Stimulated activated CD8-positive, alpha-beta memory T cell treated with anti-CD3 and anti-CD28 coated beads, Interleukin-7, amount 100 ng/mL, for 1 hour (primary cell): ENCODE measurements at places on chromosomes 3 and 15.

- no peak for DNase-seq
Measured at GRCh38 chr3:154361099-154361498, 36.8 kb upstream of the DHX36 start.

DNA sequence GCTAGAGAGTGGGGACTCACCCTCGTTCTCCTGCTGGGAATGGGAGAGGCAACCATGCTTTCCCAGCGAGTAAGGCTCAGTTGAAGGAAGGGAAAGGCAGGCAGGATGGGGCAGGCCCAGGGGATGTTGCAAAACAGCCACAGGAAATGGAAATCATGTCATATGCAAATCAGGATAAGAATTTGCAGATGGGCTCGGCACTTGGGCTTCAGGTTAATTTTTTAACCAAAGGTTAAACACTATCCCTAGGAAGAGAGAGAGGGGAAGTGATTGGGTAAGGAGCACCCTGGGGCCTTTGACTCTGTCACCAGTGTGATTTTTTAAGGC lies 14.6 kb upstream of the PLA2G4E start:
- DNase-seq = no peak

DNA sequence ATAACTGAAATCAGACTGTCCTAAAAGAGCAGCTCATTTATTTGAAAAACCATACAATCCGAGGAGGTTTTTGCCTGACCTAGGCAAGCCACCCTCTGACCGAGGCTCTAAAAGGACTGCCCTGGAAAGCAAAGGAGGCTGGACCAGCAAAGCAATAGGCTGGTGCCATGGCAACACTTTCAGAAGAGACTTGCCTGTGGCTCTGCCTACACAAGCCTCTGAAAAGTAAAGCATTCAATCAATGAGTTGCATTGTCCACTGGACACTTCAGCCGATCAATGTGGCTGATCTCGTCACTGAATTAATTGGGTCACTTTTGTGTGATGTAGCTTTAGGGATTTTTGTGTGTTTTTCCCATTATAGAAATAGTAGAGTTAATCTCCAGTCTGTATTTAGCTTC lies 99.1 kb upstream of the SEMA6D start:
- DNase-seq = no peak

GRCh38 chr3:42980909-42981308 lies 1.8 kb downstream of the GASK1A start:
- no peak for DNase-seq

GRCh38 chr3:83953417-83954089 lies 1005.2 kb upstream of the CADM2 start:
- DNase-seq = no peak

DNA sequence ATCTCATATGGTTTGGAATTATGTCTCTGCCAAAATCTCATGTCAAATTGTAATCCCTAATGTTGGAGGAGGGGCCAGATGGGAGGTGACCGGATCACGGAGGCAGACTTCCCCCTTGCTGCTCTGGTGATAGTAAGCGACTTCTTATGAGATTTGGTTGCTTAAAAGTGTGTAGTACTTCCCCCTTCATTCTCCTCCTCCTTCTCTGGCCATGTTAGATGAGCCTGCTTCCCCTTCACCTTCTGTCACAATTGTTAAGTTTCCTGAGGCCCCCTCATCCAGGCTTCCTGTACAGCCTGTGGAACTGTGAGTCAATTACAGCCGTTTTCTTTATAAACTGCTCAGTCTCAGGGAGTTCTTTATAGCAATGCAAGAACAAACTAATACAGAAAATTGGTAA lies 51.1 kb downstream of the NEDD4 start:
- DNase-seq = no peak

GRCh38 chr3:55907616-55908015 lies 420.5 kb upstream of the WNT5A start:
- DNase-seq = no peak

- no peak for DNase-seq
Measured at GRCh38 chr15:78067328-78068228, 9.9 kb downstream of the TBC1D2B start.

DNA sequence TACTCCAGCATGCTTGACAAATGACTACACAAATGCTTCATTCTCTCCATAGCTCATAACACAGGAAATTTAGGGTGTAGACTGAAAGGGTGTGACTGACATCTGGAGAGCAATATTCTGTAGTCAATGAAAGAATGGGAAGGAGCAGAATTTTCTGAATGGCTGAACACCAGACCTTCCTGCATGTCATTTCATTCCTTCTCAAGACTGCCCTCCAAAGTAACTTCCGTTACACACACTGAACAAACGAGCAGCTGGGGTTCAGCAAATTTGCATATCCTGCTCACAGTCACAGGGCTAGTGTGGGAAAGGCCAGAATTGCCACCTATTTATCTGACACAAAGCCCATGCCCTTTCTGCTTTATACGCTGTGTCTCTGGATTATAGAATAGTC lies 325.0 kb upstream of the CFAP20DC start:
- no peak for DNase-seq

DNA sequence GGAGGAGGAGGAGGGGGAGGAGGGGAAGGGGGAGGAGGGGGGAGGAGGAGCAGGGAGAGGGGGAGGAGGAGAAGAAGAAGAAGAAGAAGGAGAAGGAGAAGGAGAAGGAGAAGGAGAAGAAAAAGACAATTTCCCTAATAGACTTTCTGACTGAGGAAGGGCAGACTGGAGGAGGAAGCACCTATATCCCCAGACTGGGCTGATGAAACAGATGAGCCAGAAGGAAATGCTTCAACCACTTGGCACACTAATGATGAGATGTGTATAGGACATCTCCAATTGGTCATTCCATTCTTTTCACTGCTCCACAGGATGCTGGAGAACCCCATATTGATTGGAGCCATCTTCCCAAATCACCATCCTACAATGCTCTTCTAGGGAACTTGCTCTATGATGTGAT lies 69.9 kb downstream of the LYZL4 start:
- no peak for DNase-seq

DNA sequence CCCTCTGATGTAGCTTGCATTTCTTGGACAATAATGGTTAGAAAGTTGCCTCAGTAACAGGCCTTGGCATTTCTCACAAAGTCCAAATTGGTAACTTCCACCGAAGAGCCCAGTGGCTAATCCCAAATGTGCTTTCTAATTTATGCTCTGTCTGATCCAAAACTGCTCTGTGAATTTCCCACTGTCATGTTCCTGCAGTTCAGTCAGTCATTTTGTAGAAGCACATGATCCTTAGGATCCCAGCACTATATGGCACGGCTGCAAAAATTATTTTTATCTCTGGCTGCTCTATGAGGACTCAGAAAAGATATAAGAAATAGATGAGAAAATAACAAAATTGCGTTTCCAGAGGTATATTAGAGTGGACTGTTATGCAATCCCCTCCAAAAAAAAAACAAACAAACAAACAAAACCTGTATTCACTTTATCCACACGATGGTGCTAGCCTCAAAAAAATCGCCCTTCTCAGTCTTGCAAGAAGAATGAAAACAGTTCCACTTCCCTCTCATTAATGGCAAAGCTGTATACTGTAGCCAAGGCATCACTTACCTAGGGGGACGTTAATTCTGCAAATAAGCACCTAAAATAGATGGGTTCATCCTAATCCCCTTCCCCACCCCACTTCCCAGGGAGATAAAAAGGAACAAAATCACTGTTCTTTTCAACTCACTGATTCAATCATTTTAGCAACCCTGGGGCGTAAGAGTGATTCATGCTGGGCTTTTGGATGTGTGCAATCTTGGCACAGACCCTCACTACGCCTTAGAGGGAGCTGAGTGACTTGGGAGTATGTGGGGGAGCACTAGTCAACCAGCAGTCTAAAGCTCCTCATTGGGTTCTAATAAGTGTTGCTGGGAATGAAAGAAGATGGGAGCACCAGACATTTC lies 61.3 kb downstream of the TMCO5A start:
- DNase-seq = no peak

DNA sequence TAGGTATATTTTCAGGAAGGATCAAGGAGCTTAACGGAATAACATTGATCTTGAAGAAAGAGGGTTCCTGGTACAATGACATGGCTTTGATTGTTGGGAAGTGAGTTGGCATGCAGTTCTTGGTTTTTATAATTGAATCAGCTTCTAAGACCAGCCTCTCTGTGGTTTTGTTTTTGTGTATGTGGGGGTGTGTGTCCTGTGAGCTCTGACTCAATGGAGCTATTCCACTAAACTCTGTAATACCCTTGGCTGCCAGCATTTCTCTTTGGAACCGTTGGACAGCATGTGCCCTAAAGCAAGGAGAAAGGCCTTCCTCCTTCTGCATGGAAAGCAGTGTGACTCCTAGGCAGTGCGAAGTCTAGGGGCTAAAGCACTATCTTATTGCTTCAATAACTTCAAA lies 124.8 kb downstream of the EDEM1 start:
- DNase-seq = no peak

DNA sequence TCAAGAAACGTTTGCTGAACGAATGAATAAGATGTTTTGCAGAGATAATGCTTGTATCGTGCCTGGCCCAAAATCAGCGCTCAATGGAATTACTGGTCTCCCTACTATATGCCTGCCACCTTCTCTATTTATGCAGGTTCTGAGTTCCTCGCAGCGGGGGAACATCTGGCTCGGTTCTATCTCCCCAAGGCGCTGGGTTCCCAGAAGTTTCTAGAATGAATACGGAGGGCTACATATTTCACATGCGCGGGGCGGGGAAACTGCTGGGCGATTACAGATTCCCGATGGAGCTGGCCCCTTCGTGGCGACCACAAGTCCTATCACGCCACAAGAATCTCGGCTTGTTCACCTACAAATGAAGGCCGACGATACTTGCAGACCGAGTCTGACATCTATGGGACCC lies 411 bp upstream of the EIF2B5 start:
- no peak for DNase-seq

DNA sequence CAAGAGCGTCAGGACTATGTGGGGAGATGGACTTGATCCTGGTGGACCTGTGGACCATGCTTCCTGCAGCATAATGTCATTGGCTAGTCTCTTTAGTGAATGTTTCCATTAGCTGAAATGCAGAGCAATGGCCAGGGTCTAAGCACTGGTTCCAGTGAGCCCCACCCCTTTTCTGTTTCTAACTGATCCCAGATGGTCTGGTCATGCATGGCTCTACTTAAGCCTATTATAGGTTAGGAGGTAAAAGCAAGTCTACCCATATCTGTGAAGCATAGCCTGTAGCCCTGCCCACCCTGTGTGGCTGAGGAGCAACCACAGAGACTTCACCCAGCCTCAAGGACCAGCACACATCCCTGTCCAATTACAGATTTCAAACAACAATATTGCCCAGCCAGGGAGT lies 419.2 kb downstream of the ZNF385D start:
- no peak for DNase-seq

DNA sequence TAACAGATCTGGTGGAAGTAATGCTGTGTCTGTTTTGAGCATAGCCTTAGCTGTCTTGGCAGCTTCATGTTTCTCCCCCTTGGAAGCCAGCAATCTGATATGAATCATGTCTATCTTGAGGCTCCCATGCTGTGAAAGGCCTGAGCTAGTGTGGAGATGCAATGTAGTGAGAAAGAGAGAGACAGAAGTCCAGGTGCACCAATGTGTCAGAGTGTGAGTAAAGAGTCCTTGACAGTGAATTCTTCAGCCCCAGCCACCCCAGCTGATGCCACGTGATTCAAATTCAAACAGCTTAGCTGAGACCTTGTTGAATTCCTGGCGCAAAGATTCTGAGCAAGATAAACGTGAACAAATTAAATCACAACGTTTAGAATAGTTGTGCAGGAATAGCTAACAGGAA lies 704.2 kb downstream of the EDEM1 start:
- DNase-seq = no peak

GRCh38 chr3:34132069-34132692 lies 333.8 kb downstream of the PDCD6IP start:
- no peak for DNase-seq

- DNase-seq = no peak
Measured at GRCh38 chr3:167728176-167728575, 6.5 kb downstream of the PDCD10 start.

- no peak for DNase-seq
Measured at GRCh38 chr3:142159083-142159740, 9.9 kb upstream of the TFDP2 start.

- no peak for DNase-seq
Measured at GRCh38 chr15:75054172-75054897, 30.9 kb downstream of the PPCDC start.

- no peak for DNase-seq
Measured at GRCh38 chr3:147493065-147493464, 83.9 kb downstream of the ZIC1 start.

- no peak for DNase-seq
Measured at GRCh38 chr3:128493570-128494366, 767 bp upstream of the GATA2 start.

GRCh38 chr3:5012367-5012766 lies 33.1 kb downstream of the BHLHE40 start:
- no peak for DNase-seq

DNA sequence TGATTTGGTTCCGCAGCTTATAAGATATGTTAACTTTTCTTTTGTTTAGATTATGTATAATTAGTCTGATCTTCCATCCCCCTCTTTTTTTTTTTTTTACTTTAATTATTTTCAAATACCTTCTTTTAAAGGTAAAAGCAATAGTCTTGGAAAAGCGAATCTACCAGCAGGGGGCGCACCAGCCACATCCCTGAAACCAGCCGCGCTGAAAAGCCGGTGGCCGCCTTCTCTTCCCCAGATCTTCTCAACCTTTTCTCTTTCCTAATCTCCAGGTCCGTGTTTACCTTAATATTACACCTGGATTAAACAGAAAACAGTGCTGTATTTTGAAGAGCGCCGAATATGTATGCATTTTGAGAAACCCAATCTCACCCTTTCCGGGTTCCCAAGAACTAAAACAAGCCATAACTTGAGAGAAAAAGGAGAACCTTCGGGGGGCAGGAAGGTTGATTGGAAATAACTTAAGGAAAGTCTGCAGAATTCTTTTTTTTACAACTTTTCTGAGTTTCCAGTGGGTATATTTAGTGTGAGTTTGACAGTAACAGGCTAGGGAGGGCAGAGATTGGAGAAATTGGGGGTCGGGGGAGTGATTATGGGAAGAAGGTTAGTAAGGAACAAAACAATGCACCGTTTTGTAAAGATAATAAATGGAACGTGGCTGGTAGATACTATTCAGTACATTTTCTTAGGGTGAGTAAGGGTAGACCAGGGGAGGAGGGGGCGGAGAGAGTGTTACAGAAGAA lies 2.0 kb upstream of the SOX2 start:
- peak; percentile 29 for DNase-seq

GRCh38 chr3:121566773-121567172 lies 976 bp upstream of the ARGFX start:
- DNase-seq = no peak

GRCh38 chr3:127951276-127951675 lies 36.2 kb downstream of the KBTBD12 start:
- DNase-seq = no peak

GRCh38 chr3:182973047-182973446 lies 7.3 kb downstream of the DCUN1D1 start:
- DNase-seq = no peak
